Left lobe of liver (tissue), 2 donors: ENCODE measurements at places on chromosomes 4 and X. TPM values are rescaled to one million over a fixed set of nuclear protein-coding genes. Genes with fewer than 3 reads are reported as not detected.
A peak's percentile ranks its signal among the peaks of the same experiment; 100 is the strongest.

RPS6KA6 gene
- total RNA-seq = 0.58 TPM

- no peak for DNase-seq
Observed at GRCh38 chr4:13917015-13917414, 289.5 kb upstream of the BOD1L1 start.

SLITRK4 gene
- total RNA-seq = not detected

DNA sequence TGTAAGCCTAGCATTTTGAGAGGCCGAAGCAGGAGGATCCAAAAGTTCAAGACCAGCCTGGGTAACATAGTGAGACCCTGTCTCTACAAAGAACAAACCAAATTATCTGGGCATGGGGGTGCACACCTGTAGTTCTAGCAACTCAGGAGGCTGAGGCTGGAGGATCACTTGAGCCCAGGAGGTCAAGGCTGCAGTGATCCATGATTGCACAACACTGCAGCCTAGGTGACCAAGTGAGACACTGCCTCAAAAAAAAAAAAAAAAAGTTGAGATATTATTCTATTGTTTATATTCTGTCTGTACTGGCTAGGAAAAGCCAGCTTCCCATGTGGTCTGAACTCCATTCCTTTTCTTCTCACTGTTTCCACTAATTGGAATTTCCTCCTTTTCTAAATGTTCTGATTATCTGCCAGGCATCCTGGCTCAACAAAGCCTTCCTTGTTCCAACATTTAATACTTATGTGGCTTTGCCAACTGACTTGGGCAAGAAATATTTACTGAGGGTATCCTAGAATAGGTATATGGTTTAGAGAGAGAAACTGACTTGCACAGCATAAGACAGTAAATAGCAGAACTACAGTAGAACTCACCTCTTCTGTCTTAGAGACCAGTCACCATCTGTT is 175.2 kb upstream of the ADAMTS3 start:
- no peak for DNase-seq

- no peak for DNase-seq
Observed at GRCh38 chr4:4881432-4881831, 22.0 kb downstream of the MSX1 start.

MAGEA6 gene
- total RNA-seq = 0.25 TPM

DNA sequence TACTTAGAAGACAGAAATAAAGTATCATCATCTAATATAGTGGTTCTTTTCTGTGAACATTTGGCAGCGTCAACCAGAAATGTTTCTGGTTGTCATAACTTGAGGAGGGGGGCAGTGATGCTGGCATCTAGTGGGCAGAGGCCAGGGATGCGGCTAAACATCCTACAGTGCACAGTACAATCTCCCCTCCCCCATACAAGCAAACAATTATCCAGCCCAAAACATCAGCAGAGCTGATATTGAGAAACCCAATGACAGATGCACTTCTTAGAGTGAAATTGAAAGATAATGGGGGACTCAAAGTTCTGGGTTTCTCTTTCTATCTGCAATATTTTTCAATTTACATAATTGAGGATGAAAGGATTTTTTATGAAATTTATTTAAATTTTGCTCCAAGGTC is 1.9 kb upstream of the EIF1AX start:
- no peak for DNase-seq

GRCh38 chr4:79348405-79348804 is 22.5 kb upstream of the NAA11 start:
- no peak for DNase-seq

DNA sequence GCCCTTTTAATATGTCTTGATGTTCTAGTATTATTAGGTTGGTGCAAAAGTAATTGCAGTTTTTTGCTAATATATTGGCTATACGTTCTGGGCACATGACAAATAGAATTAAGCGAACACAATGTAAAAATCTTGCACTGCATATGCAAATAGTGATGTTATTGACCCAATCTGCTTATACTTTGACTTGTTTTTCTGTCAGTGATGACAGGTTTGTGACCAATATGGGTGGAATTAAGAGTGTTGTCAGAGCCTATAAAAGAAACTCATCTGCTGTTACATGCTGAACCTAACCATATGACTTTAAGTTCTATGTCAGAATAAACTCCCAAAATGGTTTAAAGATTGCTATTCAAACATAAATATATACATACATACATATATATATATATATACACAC is 30.7 kb upstream of the HPGD start:
- DNase-seq = no peak

DNA sequence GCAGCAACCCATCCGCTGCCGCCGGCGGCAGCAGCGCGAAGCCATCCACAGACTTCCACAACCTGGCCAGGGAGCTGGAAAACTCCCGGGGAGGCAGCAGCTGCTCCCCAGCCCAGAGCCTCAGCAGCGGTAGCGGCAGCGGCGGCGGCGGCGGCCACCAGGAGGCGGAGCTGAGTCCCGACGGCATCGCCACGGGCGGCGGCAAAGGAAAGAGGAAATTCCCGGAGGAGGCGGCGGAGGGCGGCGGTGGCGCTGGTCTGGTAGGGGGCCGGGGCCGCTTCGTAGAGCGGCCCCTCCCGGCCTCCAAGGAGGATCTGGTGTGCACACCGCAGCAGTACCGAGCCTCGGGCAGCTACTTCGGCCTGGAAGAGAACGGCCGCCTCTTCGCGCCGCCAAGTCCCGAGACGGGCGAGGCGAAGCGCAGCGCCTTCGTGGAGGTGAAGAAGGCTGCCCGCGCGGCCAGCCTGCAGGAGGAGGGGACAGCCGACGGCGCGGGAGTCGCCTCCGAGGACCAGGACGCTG is 4.9 kb downstream of the PRDM8 start:
- peak; percentile 74 for DNase-seq

FLNA gene
- 76.6 TPM for total RNA-seq

- DNase-seq = no peak
Observed at GRCh38 chrX:115902995-115903394, 267.5 kb upstream of the AGTR2 start.
